NCI-H510A (cell line): ENCODE measurements at places on chromosomes 5 and 9.

DNA sequence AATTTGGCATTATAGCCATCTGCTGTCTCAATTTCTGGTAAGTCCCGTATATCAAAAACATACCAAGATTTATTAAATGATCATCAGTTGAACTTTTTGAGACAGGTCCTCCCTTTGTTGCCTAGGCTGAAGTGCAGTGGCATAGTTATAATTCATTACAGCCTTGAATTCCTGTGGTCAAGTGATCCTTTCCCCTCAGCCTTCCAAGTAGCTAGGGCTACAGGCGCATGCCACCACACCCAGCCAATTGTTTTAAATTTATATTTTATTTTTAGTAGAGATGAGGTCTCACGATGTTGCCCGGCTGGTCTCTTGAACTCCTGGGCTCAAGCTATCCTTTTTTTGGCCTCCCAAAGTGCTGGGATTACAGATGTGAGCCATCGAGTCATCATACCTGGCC lies 418.9 kb downstream of the ARHGEF28 start:
- DNase-seq: no peak

DNA sequence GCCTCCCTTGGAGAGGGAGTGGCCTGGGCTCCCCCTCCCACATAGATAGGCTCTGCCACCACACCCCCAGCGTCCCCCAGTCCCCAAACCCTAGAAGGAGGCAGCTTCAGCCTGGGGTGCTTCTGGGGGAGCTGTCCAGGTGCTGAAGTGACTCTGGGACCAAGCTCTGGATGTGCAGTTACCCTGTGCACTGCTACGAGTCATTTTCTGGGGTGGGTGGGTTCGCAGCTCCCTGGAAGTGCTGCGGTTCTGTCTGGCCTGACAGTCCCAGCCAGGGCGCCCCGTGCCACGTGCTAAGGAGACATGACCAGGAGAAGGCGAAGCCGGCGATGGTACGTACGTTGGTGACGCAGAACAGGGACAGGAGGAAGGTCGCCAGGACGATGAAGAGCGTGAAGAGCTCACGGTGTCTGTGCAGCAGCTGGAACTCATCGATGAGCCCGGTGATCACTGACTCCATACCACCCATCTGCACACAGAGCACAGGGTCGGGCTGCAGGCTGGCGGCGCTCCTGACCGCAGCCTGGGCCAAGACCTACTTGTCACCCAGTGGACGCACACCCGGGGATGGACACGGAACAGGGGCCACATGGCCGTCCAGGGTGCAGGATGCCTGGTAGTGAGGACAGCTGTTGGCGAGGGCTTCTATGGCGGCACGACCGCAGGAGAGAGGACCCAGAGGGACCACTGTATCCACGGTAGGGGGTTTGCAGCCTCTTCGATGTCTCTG lies 35.7 kb downstream of the SLC6A3 start:
- DNase-seq: no peak

- DNase-seq: no peak
These were observed 20.1 kb upstream of the SLC36A1 start for GRCh38 chr5:151427258-151427657.

DNA sequence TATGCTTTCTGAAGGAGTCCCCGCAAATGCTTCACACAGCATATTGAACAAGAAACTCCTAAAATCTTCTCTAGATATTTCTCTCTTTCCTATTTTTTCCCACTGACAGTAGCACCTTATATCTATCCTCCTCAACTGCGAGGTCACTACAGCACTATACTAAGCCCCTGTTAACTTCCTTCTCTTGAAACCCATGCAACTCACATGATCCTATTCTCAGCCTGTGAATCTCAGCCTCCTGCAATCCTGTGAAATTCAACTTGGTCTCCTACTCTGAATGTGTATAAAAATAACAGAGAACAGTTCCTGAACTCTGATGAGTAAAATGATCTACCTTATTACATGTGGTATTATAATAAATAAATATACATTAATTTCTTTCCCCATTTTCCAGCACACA lies 6.1 kb upstream of the PLGRKT start:
- no peak for DNase-seq

DNA sequence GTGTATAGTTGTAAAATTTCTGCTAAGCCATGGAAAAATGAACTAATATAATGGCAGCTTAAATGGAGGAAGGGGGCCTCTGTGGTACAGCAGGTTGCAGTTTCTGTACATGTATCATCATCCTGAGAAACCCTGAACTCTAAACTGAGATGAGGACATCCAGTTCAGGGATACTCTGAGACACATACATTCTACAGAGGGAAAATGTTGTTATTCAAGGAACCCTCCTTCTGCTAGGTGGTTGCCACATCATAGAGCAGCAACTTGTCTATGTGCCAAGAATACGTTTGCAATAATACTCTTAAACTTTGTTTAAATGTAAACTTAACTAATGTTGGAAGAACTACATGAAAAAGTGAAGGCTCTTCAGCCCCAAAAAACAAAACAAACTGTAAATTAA lies 1310.8 kb upstream of the WWC1 start:
- DNase-seq: no peak

- DNase-seq: peak; percentile 5
These were observed 1.1 kb downstream of the MAST4 start for GRCh38 chr5:66597183-66597757.

DNA sequence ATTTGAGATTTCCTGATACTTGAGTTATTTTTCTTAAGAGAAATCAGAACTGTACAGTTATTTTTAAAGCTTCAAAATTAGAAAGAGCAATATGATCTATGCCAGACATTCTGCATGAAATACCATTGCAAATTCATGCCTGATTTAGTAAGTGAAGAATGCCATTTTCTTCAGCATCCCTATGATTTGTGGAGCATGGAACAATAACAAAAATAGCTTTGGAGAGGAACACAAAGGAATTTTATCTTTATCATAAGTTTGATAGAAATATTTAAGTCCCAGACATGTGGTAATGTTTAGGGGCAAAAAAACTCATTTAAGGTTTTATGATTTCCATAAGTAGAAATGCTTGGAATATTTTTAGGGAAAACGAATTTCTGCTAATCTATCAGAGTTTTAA lies 1863.4 kb downstream of the EFNA5 start:
- no peak for DNase-seq

DNA sequence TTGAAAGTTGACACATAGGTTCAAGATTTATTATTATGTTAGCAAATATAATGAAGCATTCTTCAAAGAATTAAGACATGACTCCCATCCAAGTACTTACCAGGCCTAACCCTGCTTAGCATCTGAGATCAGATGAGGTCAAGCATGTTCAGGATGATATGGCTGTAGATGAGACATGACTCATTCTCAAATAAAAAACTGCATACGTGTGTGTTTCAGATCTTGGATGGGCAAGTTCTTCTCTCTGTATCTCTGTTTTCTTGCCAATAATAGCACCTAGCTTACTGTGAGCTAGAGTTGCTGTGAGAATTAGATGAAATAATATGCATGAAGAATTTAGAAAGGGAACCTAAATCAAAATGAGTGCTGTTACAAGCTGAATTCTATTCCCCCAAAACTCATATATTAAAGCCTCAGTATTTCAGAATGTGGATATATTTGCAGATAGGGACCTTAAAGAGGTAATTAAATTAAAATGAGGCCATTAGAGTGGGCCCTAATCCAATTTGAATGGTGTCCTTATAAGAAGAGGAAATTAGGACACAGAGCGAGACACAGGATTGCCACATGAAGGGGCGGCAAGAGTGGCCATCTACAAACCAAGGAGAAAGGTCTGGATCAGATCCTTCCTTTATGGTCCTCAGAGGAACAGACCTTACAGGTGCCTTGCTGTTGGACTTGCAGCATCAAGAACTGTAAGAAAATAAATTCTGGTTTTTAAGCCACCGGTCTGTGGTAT lies 146.2 kb downstream of the MARCHF11 start:
- DNase-seq: no peak

DNA sequence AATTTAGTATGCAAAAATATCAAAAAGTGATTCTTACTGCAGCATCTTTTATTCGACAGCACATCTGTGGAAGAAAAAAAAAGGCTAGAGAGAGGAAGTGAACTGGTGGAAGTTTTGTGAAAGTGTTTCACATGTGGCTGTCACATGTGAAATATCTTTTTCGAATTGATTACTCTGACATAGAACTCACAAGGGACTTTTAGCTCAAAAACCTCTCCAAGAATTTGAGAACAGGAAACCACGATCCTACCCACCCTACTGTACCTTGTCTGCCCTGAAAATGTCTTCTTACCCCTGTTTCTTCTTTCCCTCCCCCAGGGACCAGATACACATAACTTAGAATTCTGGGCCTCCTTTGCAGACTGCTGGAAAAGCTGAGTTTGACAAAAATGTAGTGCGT lies 106.5 kb upstream of the PRRC1 start:
- no peak for DNase-seq

DNA sequence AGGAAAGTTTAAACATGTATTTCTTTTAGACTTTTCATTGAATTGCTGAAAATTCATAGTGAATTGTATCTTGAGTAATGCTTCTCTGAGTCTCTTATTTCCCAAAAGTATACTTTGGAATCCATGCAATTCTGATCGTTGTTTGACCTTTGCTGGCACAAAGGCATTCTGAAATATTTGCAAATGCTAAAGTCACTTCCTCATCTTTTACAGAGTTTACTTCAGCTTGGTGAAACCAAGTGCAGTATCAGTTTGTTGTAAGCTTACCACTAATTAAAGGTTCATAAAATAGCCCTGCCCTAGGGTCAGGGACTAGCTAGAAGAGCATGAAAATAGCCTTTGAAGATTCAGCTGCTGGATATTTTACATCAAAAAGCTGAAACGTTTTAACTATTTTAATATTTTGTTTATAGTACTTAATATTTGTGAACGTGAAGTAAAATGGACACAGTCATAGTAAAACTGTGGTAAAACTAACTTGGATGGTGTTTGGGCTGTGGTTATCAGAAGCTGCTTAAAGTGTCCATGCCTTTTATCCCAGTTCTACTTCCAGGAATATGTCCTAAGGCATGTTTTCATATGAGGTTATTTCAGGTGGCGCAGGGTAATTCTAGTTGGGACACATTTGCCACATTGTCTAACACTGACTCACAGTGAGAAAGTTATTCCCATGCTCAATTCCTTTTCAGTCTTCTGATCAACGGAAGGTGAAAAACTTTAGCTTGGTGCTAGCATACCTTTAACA lies 45.3 kb downstream of the SLC22A5 start:
- no peak for DNase-seq

DNA sequence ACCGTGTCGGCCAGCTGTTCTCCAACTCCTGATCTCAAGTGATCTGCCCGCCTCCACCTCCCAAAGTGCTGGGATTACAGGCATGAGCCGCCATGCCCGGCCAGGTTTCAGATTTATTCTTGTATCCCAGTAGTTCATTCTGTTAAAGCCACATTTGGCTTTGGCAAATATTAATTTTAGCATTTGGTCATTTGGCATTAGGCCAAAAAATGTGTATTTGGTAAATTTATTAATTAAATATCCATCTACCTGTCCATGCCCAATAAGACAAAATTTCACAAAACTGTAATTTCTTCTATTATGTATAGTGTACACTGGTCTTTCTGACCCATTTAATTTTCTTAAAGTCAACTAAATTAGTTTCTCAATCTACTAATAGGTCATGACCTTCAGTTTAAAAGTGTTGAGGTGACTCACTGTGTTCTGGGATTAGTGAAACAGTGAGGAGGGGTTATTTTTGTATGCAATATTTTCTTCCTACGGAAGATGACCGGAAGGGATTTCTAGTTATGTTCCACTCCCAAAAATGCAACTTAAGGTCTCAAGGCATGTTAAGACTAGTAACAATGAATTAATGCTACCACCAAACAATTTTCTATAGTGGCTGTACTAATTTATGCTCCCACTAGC lies 21.0 kb downstream of the OSTF1 start:
- DNase-seq: no peak

- no peak for DNase-seq
These were observed 96.3 kb downstream of the CACNA1B start for GRCh38 chr9:137973829-137974416.

GRCh38 chr5:157222506-157223230 lies 42.0 kb downstream of the ITK start:
- no peak for DNase-seq

- no peak for DNase-seq
These were observed 28.0 kb downstream of the RFK start for GRCh38 chr9:76366275-76366674.

- no peak for DNase-seq
These were observed 118.0 kb upstream of the RAI14 start for GRCh38 chr5:34538026-34538672.

DNA sequence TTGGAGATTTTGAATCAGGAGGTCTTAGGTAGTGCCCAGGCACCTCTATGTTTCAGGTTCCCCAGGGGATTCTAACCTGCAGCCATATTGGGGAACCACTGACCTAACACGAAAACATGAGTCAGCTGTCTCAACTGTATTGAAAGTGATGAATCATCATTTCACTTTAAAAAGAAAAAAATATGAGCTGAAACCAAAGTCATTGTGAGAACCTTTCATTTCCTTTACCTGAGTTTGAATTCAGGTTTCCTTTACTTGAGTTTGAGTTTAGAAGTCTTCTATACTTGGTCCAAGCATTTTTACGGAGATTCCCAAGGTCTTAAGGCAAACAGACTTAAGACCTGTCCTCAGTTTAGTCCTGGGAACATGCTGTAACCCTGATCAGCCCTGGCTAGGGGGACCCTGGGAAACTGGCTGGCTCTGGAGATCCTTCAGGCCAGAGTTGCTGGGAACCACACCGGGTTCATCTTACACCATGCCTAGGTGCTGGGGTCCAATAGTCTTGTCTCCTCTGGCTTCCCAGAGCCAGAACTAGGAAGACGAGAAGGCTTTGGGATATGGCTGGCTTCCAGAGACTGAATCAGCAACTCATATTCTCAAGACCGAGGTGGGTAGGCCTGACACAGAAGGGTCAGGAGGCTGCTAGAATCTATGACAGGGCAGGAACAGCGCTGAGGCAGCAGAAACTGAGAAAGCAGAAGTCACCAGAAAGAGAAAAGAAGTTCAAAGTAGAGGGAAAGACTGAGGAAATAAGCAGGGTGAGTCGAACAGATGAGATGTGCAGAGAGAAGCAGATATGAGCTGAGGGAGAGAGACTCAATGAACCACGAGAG lies 16.4 kb upstream of the PDCD1LG2 start:
- no peak for DNase-seq

DNA sequence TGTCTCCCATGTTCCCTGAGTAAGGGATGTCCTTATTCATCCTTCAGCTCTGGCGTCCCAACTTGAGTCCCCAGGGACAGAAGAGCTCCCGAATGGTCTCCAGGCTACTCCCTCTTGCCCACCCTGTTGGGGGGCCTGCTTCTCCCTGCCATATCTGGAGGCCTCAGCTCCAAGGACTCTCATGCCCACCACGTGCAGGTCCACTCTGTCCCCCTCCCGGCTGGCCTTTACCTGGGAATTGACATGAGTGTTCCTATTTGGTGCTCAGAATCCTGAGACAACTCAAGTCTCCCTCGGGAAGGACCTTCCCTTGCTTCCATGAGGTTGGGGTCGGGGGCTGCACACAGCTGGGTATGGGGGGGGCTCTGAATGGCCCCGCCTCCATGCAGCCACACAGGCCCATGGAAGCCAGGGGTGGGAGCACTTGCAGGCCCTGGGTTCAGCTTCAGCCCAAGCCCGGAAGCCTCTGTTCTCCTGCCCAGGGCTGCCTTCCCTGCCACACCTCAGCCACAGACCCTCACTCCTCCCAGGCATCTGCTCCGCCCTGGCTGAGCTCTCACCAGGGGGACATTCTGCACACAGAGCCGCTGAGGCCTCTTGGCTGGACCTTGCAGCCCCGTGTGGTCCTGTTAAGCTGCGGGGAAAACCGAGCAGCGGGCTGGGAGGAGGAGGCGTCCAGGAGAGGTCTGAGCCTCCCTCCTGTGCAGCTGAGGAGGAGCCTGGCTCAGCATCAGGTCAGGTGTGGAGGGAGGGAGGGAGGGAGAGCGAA lies 121.9 kb downstream of the PHF2 start:
- no peak for DNase-seq
